ENCODE measurements at places on chromosomes 11 and 22. TPM values are rescaled to one million over a fixed set of nuclear protein-coding genes. Genes with fewer than 3 reads are reported as not detected.

DNA sequence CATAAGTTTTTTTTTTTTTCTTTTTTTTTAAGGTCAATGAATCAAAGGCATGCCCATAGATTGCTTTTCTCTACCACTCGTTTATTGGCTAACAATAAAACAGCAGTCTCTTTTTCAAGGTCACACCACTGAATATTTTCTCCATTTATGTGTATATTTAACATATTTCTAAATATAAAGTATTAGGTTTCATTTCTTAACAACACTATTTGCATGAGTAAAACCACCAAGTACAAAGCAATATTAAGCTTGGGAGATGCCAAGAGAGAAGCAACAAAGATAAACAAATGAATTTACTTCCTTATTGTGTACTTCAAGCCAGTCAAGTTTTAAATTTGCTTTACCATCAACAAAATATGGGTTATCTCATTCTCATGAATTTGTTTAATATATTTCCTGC is 708.9 kb upstream of the CCDC179 start:
- no peak for DNase-seq

Gene IGSF22
- total RNA-seq = 1.2 TPM

Gene GAB4
- not detected for total RNA-seq

GRCh38 chr11:106177311-106177710 is 99.8 kb downstream of the AASDHPPT start:
- no peak for DNase-seq

- no peak for DNase-seq
Observed at GRCh38 chr11:72329526-72329925, 85.5 kb upstream of the PHOX2A start.

GRCh38 chr11:107655602-107656001 is 56.3 kb downstream of the SLN start:
- DNase-seq = no peak

DNA sequence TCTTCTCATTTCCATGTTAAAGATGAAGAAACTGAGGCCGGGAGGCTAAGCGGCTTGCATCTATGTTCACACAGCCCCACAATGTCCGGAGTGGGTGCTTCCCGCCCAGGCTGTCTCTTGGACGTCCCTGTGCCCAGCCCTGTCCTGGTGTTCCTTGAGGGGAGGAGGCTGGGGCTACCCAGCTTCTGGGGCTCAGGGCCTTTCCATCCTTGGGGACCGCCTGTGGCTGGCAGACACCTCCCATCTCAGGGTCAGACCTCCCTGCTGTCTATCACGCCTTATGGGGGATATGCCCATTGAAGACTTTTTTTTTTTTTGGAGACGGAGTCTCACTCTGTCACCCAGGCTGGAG is 95.5 kb downstream of the WNT7B start:
- DNase-seq = no peak

DNA sequence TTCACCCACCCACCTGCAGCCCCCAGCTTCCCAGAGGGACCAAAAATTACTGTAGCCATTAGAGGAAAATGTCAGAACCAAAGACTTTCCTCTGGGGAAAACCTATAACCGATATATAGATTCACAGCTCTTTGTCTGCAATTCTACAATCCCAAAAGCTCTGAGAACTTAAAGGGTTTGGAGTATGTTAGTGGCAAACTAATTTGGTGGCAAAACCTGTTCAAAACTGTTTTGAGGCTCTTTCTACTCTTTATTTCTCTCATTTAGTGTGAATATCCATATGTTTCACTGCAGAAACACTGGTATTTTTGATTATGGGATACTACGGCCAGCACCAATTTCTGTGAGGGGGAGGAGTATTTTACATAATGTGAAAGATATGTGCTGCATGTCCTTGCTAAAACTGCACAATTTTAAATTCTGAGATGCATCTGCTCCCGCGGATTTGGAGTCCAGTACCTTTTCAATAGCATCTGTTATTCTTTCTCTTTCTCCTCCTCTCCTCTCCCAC is 87.5 kb upstream of the MTNR1B start:
- no peak for DNase-seq

DNA sequence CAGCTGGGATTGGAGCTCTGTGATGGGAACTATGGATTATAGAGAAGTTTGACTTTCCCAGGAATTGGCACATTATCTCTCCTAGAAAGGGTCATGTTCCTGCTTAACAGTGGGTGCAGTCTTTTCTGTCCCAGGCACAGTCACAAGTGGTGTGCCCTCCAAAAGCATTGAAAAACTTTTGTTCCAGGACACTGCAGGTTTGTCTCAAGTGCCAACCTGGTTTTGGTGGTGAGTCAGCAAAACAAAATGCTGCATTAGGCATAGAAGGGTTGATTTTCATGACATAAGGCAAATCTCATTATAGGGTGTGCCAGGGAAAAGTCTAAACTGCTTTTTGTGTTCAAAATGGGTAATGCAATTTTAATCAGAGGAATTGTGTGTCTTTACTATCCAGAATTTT is 4.9 kb downstream of the HTATIP2 start:
- DNase-seq = no peak

- no peak for DNase-seq
Observed at GRCh38 chr11:1373536-1374214, 16.1 kb upstream of the BRSK2 start.

Gene PAMR1
- 12.4 TPM for total RNA-seq

DNA sequence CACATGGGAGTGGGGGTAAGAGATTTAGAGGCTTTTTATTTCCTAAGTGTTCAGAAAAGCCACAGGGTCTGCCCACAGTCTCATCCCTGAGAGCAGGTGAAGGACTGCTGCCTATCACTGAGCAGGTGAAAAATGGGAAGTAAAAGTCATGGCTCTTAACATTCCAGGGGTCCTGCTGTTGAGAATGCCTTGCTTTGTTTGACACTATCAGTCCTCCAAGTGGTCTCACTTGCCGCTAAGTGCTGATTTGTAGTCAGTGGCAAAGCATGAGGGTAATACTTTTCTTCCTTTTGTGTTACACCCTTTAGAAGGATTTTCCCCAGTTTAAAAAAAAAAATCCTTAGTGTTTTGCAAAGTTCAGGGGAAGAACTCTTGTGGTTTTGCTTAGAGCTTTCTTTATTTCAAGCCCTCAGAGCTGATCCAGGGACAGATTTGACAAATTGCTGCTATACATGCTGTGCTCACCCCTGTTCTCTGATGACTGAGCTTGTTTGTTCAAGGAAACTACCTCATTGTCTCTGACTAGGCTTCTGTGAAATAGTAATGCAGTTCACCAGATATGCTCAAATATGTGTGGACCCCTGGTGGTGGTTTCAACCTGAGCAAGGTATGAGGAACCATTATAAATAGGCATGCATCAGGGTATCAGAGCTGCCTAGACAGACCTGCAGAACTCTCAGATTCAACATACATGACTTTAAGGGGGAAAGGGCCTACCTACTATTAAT is 141.0 kb downstream of the ARHGAP42 start:
- no peak for DNase-seq

Gene MMP27
- not detected for total RNA-seq

- no peak for DNase-seq
Observed at GRCh38 chr11:125892994-125893393, 5.5 kb downstream of the HYLS1 start.

- no peak for DNase-seq
Observed at GRCh38 chr11:44575962-44576361, 10.5 kb downstream of the CD82 start.

Gene POU2AF3
- total RNA-seq = 1.8 TPM

DNA sequence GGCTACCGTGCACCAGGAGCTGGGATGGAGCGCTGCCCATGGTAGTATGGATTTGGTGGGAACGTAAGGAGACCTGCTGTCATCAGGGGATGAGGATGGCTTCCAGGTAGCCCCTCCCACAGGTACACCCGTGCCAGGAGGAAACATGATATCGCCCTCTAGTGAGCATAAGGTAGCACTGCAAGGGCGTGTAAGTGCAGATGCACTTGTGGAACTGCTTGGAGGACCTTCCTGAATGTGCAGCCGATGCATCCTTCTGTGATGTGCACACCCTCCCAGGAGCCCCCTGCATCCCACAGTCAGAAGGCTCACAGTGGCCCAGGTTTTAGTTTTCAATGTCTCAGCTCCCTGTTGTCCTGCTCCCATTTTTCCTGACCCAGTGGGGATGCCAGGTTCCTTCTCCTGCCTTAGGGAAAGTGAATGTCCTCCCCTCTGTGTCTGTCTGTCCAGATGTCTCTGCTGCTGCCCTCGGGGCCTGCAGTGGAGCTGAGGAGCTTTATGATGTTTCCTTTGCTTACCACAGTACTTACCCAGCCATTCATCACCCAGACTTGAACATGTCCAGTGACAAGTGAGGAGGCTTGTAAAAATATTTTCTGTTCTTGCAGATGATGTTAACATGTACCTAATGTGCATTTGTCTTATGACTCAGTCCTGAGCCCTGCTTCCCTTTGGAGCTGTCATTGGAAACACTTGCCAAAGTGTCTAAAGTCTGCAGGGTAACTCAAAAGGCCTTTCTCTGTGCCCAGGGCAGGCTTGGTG is 49.2 kb downstream of the DBX1 start:
- DNase-seq = no peak

Gene CRACR2B
- 34.3 TPM for total RNA-seq

DNA sequence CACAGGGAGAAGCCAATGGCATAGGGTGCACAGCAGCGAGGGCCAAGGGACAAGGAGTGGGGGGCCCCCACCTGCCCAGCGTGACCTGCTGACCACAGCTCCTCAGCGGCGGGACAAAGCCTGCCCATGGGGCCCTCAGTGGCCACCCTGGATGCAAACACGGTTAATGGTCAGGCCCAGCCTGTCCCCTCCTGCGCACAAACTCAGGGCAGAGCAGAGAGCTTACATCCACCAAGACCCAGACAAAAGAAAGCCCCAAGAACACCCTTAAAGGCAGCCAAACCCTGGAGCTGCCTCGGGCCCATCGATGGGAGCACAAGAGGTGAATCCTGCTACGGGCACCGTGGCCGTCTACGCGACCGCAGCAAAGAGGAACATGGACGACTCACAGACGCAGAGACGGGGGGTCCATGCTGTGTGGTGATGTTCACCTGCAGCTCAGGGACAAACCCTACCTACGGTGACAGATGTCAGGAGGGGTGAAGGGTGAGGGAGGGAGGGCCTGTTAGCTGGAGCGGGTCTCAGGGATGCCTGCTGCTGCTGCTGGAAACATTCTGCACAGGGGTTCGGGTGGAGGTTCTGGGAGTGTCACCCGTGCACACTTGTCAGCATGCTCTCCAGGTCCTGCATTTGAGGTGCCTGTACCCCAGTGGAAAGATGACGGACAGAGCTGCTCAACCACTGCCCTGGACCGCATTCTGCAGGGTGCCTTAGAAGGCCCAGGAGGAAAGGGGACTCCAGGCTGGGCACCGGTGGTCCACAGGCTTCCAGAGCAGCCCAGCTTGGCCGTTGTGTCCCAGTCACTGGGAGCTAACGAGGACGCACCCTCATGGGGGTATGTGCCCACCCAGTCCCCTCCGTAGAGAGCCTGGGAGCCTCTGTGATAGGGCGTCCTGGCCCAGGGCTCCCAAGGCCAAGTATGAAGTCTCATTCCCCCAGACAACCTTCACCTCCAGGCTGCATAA is 11.6 kb downstream of the ASCL2 start:
- no peak for DNase-seq

GRCh38 chr11:40306938-40307548 is 1152.4 kb downstream of the LRRC4C start:
- no peak for DNase-seq

DNA sequence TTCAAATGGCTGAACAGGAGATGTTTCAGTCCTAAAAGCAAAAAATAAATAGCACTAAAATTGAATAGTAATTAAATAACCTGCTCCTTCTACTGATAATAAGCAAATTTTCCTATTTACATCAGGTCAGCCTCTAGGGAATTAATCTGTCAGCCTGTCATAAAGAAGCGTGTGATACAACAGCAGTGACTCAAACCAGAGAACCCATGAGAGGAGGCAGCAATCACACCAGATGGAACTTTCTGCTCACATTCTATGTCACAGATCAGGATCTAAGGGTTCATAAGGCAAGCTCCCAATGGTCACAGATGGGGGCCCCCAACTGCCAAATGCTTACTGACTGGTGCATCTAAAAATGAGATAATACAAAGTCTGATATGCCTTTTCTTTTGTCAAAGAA is 41.1 kb downstream of the RBFOX2 start:
- no peak for DNase-seq

DNA sequence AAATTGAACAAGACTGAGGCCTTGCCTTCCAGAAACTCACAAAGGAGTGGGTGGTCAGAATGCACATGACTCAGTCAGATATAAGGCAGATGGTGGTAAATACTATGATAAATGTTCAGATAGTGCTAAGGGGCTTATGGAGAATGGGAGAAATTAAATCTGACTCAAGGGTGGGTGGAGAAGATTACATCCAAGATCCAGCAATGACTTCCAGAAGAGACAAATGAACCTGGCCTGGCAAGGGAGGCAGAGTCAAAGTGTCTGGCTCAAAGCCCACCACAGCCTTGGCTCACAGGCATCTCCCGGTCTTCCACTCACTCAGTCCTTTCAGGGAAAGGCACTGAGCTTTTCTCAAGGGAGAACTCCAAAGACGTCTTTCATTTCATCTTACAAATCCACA is 6.1 kb upstream of the ZBTB16 start:
- no peak for DNase-seq

- no peak for DNase-seq
Observed at GRCh38 chr11:128894286-128894681, 3.1 kb downstream of the KCNJ5 start.

Gene GGT5
- total RNA-seq = 66.5 TPM

- DNase-seq = no peak
Observed at GRCh38 chr11:109023036-109023435, 358.2 kb downstream of the DDX10 start.

GRCh38 chr11:86492370-86493010 is 117.8 kb downstream of the CCDC81 start:
- no peak for DNase-seq

- peak; percentile 87 for DNase-seq
Observed at GRCh38 chr22:28799606-28800307, 612 bp downstream of the XBP1 start.
